ENCODE measurements at places on chromosomes 6 and 20.

- no peak for DNase-seq
These were observed 226.9 kb downstream of the DLL1 start for GRCh38 chr6:170063851-170064602.

DNA sequence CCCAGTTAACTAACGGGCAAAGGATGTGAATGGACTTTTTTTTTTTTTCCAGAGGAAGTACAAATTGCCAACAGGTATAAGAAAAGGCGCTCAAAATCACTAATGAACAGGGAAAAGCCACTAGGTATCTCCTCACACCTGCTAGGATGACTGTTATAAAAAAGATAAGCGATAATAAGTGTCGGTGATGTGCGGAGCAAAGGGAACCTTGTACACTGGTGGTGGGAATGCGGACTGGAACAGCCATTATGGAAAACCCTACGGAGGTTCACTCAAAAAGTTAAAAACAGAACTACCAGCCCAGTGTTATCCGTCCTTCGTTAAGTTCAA lies 787 bp upstream of the RAB32 start:
- DNase-seq = no peak

- no peak for DNase-seq
These were observed 159.8 kb downstream of the NRN1 start for GRCh38 chr6:5846889-5847288.

DNA sequence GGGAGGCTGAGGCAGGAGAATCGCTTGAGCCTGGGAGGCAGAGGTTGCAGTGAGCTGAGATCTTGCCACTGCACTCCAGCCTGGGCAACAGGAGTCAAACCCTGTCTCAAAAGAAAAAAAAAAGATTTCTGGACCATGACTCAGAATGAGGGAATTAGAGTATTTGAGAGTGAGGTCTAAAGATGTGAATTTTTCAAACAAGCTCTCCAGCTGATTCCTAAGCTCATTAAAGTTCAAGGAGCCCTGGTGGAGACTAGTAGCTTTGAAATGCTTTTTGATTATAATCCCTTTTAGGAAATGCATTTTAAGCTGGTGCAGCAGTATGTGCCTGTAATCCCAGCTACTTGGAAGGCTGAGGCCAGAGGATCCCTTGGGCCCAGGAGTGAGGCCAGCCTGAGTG lies 21.8 kb upstream of the SRF start:
- no peak for DNase-seq

DNA sequence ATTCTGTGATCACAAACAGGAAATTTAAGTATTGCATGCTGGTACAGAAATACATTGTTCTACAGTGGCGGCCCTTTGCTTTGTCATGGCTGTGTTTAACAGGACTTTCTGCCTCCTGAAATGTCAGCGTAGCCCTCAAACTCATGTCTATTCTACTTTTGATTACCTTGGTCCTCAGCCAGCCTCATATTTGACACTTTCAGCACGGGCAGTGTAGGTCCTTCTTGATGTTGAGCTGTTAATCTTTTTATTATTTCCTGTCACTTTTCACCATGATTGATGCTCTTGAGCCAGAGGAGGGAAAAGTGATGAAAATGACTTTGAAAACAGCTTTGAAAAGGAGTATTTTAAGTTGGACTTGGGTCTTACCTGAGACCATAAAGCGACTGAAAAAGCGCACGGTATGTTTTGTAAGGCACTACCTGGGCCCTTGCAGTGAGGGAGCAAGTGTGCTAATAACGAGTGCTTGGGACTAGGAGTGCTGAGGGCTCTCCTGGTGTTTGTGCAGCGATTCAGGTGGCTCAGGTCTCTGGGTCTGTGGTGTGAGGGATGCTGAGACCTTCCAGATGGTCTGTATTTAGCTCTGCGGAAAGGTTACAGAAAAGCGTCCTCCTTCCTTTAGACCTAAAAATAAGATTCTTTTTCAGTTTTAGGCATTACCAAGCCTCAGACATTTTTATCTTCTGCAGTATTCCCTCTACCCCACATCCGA lies 45.2 kb upstream of the RREB1 start:
- DNase-seq = no peak

DNA sequence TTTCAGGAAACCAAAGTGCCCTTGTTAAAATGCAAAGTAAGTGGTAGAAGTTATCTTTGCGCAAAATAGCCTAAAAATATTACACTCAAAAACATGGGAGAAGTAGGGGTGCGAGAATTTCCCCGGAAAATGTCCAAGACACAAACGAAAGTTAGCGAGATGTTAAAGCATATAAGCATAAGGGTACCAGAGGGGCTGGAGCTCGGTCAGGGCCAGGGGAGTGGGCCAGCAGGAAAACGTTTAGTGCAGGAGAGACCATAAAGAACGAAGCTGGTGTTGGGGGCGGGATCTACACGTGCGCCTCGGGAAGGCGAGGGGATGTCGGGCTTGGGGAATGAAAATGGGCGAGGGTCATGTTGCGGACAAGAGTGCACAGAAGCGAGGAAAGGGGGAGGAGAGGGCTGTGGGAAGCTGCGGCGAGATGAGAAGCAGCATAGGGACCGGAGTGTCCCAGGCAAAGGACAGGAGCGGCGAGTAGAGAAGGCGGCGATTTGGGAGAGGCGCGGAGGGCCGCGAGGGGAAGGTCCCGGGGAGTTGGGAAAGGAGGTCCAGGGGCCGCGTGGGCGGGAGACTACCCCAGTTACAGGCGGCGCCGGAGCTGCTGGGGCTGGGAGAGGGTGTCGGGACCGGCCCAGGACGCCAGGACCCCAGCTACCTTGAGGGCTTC lies 600 bp downstream of the XPO5 start:
- DNase-seq = peak; percentile 23

GRCh38 chr6:134510142-134510541 lies 192.2 kb upstream of the SGK1 start:
- no peak for DNase-seq

GRCh38 chr6:101202867-101203374 lies 190.6 kb upstream of the GRIK2 start:
- DNase-seq = no peak

DNA sequence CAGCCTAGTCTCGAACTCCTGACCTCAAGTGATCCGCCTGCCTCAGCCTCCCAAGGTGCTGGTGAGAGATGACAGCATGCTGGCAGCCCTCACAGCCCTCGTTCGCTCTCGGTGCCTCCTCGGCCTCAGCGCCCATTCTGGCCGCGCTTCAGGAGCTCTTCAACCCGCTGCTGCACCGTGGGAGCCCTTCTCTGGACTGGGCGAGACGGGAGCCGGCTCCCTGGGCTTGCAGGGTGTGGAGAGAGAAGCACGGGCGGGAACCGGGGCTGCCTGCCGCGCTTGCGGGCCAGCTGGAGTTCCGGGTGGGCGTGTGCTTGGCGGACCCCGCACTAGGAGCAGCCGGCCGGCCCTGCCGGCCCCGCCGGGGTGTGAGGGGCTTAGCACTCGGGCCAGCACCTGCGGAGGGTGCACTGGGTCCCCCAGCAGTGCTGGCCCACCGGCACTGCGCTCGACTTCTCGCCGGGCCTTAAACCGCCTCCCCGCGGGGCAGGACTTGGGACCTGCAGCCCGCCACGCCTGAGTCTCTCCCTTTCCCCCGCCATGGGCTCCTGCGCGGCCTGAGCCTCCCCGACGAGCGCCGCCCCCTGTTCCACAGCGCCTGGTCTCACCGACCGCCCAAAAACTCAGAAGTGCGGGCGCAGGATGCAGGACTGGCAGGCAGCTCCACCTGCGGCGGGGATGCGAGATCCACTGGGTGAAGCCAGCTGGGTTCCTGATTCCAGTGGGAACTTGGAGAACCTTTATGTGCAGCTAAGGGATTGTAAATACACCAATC lies 31.5 kb upstream of the RANBP9 start:
- no peak for DNase-seq

GRCh38 chr6:13914351-13914750 lies 10.4 kb upstream of the RNF182 start:
- no peak for DNase-seq

- no peak for DNase-seq
These were observed 16.8 kb downstream of the RPP40 start for GRCh38 chr6:4986999-4987398.

DNA sequence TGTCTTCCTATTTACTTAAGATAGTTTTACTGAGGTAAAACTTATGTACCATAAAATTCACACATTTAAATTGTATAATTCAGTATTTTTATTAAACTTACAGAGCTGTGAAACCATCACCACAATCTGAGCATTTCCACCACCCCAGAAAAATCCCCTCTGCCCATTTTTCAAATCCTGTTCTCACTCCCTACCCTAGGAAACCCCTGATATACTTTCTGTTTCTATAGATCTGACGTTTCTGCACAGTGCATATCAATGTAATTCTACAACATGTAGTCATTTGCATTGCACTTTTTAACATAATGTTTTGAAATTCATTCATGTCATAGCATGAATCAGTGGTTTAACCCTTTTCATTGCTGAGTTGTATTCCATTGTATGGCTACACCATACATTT lies 96.7 kb upstream of the OPRM1 start:
- DNase-seq = no peak

- DNase-seq = no peak
These were observed 172.4 kb upstream of the SSTR4 start for GRCh38 chr20:22862671-22863230.

GRCh38 chr20:19428324-19428723 lies 215.9 kb downstream of the SLC24A3 start:
- DNase-seq = no peak

GRCh38 chr6:137883400-137884148 lies 16.5 kb downstream of the TNFAIP3 start:
- peak; percentile 55 for DNase-seq

DNA sequence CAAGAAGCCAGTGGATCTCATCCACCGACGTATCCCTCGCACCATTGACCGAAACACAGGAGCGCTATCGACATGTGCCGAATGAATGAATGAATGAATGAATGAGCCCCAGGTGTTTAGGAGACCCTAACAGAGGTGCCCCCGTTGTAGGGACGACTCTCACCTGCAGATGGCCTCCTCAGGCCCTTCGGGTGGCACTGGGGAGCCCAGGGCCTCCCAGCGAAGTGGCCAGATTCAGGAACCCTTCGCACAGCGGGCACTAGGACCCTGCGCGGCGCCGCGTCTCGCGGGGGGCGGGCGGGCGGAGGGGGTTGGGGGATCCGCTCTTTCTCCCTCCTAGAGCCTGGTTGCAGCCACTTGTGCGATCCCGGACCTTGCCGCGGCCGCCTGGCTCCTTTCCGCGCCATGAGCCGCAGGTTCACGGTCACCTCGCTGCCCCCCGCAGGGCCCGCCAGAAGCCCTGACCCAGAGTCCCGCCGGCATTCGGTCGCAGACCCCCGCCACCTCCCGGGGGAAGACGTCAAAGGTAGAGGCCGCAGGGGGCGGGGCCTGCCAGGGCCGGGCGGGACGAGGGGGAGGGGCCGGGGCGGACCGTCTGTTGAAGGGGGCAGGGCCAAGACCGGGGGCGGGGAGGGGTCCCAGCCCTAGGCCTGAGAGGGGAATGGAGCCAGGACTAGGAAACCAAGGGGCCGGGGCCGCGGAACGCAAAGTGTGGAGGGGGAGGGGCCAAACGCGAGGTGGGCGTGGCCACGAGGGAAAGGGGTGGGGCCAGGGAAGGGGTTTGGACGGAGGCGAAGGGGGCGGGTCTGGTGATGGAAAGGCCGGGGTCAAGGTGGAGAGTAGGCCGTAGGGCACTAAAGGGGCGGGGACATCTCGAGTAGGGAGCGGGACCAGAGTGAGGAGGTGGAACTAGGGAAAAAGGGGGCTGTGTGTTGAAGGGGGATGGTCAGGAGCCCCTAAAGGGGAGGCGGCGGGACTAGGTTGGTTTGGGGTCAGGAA lies 7.4 kb upstream of the SLC12A5 start:
- peak; percentile 57 for DNase-seq

DNA sequence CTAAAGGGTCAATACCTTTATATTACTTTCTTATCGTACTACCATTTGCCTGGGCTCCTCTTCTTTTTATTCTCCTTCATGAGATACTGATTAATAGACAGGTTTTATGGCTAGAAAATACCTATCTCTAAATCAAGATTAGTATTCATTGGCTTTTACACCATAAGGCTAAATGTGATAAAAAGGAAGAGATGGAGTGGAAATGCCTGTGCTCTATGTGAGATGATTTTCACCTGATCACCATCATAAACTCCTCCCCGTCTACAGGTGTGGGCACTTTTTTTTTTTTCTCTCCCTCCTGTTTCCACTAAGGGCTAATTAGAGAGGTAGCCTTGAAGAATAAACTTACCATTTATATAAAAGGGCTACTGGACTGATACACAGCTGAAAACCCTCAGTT lies at the start of gene GLYATL3:
TSS of gene GLYATL3 (plus strand) at position 301 of the 400 bp plus-strand sequence. CDS start 12,068 bp downstream, outside the sequence.
- no peak for DNase-seq

GRCh38 chr6:166667796-166668610 lies 41.0 kb upstream of the RPS6KA2 start:
- DNase-seq = no peak

- DNase-seq = no peak
These were observed 71.3 kb upstream of the MYL9 start for GRCh38 chr20:36469973-36470372.

- no peak for DNase-seq
These were observed 47.2 kb upstream of the NCOA3 start for GRCh38 chr20:47454298-47455132.

DNA sequence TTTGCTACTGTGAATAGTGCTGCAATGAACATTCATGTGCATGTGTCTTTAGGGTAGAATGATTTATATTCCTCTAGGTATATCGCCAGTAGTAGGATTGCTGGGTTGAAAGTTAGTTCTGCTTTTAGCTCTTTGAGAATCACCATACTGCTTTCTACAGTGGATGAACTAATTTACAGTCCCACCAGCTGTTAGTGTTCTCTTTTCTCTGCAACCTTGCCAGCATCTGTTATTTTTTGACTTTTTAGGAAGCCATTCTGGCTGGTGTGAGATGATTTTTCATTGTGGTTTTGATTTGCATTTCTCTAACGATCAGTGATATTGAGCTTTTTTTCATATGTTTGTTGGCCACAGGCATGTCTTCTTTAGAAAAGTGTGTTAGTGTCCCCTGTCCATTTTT lies 40.0 kb downstream of the PLG start:
- DNase-seq = no peak
